NCI-H510A (cell line): ENCODE measurements at places on chromosomes 2 and 18.
A peak's percentile ranks its signal among the peaks of the same experiment; 100 is the strongest.

GRCh38 chr2:69995511-69995910, 34.1 kb upstream of the ASPRV1 start:
- DNase-seq: no peak

DNA sequence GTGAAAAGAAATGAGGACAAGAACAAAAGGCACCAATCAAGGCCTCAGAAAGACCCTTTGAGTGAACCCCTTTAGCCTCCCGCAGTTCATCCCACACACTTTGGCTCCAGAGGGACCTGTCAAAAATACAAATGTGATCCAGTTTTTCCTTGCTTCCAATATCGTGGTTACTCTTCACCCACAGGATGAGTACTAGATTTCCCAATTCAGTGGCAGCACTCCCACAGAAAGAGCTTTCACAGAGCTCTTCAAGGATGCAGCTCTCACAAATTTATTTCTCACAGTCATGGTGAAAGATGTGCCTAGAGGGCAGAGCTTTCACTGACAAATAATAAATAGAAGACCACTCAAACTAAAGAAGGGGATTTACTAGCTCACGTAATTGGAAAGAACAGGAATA, 3.0 kb upstream of the GFPT1 start:
- no peak for DNase-seq

GRCh38 chr2:1869248-1869647, 124.9 kb upstream of the PXDN start:
- no peak for DNase-seq

GRCh38 chr2:150426724-150427123, 60.7 kb downstream of the RND3 start:
- no peak for DNase-seq

DNA sequence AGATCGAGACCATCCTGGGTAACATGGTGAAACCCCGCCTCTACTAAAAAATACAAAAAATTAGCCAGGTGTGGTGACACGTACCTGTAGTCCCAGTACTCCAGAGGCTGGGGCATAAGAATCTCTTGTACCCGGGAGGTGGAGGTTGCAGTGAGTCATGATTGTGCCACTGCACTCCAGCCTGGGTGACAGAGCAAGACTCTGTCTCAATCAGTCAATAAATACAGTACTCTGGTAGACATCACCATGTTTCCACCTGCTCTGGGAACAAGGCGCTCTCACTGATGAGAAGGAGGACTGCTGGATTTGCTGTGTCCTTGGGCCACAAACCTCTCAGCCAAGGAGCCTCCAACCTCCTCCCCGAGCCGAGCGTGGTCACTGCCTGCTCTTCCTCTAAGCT, 154.2 kb upstream of the ZNF236 start:
- DNase-seq: no peak

DNA sequence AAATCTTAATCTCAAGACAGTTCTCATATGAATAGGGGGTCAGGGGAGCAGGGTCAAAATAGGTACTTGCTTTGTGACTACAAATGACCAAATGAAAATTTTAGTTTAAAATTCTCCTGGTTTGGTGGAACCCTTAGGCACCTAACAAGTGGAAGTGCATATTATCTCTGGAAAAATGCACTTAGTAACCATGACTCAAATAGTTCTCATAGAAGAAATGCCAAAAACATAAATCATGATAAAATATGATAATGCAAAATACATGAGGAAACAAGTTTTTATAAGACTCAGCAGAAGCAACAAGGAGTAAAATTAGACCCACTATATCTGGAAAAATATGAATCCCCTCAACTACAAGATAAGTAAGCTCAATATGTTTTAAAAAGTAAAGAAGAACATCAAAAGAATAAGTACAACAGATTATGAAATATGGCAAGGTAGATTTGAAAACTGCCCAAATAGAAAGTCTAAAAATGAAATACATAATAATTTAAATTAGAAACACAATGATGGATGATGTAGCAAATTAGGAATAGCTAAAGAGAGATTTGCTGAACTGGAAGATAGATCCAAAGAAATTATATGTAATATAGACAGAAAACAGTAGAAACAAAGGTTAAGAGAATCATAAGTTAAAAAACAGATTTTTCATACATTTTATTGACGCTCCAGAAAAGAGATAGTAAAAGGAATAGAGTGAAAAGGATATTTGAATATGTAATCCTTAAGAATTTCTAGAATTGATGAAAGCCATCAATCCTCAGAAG, 308.3 kb downstream of the SETBP1 start:
- DNase-seq: no peak

GRCh38 chr2:239227661-239228371, 173.0 kb downstream of the HDAC4 start:
- peak; percentile 52 for DNase-seq

GRCh38 chr18:60936101-60936500, 397.1 kb upstream of the CDH20 start:
- no peak for DNase-seq

DNA sequence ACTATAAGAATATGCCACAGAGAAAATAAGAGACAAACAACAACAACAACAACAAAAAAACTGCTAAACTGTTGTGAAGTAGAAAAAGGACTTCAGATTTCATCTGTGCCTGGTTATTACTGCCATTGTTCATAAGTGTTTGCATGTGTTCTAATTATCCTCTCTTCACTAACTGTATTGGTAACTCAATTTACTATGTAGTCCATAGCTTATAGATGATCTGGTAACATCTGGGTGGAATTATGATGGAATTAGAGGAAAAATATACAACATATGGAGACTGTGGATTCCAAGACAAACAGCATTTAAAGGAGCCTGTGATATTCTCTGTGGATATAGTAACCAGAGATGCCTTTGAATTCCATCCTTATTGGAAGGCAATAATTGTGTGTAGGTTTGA, 1891.5 kb upstream of the PIK3C3 start:
- no peak for DNase-seq

- no peak for DNase-seq
Measured at GRCh38 chr2:112728378-112729175, 7.8 kb downstream of the NT5DC4 start.

DNA sequence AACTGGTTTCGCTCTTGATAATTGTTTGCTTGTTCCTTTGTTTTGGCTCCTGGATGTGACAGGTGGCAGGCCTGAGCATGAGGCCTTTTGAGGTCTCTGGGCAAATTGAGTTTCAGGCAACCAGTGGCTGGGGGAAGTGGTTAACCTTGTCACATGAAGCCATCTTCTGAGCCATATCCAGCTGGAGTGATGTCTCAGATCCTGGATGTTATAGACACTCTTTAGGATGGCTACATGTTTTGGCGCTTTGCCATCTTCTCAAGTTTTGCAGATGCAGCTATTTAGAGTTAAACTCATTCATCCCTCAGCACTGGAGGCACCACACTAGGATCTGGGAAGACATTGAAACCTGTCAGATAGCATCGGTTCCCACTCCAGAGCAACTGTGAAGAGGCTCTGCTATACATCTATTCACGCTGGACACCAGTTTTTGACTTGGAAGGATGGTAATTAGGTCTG, 25.3 kb upstream of the TACR1 start:
- DNase-seq: peak; percentile 38
